Right ventricle myocardium superior (tissue), 1 donor: ENCODE measurements at places on chromosomes 16 and 17.

- DNase-seq, result no peak
These were observed 1.5 kb upstream of the CARD14 start for GRCh38 chr17:80168371-80168770.

GRCh38 chr17:27240086-27240801 lies 53.7 kb upstream of the WSB1 start:
- DNase-seq, result no peak

GRCh38 chr17:63997341-63998048 lies 656 bp upstream of the PRR29 start:
- peak; percentile 40 for DNase-seq

GRCh38 chr16:52254746-52255145 lies 292.2 kb downstream of the TOX3 start:
- DNase-seq, result no peak

DNA sequence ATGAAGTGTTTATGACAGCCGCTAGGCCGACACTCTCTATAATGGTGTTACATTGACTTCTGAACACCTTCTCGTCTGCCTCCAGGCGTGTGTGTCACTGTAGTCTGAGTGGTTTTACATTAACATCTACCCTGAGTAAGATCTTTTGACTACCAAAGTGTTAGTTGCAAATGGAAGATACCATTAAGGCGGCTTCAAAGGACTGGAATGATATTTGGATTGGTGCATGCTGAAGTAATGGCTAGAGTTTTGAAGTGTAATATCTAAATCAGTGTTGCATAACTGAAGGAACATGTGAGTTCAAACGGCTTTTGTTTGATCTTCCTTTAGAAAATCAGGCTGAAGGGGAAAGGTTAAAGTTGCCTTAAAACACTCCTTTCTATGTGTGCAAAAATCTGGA lies 52.2 kb downstream of the BCAS3 start:
- no peak for DNase-seq

DNA sequence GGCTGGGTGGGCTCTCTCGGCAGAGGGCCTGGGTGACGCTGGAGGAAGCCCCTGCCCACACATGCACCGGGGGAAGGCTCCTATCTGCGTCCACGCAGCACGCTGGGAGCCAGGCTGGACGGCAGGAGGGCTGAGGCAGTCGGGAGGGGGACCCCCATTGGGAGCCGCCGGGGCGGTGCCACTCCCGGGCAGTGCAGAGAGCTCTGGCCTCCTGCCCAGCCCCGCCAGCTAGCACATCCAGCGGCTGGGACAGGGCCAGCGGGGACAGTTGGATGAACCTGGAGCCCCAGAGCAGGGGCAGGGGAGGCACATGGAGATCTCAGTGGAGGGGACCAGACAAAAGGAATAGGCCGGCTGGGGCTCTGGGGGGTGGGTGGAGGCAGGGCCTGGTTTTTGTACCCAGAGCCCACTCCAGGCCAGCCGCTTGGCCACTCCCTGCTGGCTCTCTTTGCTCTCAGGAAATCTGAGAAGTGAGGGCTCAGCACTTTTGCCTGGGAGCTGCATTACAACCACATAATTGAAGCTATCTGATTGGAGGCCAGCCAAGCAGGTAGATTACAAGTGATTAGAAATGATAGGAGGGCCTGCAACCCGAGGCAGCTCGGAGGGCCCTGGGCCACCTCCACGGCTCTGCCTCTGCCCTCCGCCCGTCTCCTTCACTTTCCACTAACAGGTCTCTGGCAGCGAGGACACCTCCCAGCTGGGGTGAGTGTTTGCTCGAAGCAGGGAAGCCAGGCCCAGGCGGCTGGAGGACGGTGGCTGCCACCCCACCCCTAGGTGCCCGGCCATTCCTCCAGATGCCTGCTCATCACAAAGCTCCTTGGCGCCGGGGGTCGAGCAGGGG lies 40.1 kb downstream of the ENGASE start:
- DNase-seq, result peak; percentile 80

- DNase-seq, result no peak
These were observed 34.3 kb downstream of the CPSF4L start for GRCh38 chr17:73227379-73227778.

DNA sequence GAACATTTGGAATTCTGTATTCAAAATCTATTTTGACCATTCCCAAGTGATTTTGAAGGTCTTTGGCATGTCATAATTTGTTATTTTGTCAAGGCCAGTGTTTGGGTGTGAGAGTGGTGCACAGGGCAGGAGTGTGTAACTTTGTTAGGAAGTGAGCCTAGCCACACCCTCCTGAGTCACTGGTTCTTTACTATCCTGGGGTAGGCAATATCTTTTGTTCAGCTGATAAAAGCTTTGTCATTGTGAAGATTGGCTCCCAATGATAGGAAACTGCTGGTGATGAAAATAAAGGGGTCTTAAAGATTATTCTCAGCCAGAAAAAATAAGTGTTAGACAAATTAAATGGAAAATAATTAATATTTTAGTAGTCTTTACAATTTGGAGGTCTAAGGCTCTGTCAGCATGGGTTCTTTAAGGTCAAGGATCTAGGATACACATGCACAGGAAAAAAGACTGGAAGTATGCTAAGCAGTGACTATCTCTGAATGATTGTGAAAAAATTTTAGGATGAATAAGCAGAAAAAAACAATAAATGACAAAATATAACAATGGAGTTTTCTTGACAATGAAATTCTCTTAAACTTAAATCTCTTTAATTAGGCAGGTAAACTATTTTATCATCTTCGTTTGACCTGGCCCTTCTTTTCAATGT lies 5.1 kb downstream of the UBN1 start:
- no peak for DNase-seq

- no peak for DNase-seq
These were observed 119.2 kb upstream of the NETO2 start for GRCh38 chr16:47262938-47263337.

DNA sequence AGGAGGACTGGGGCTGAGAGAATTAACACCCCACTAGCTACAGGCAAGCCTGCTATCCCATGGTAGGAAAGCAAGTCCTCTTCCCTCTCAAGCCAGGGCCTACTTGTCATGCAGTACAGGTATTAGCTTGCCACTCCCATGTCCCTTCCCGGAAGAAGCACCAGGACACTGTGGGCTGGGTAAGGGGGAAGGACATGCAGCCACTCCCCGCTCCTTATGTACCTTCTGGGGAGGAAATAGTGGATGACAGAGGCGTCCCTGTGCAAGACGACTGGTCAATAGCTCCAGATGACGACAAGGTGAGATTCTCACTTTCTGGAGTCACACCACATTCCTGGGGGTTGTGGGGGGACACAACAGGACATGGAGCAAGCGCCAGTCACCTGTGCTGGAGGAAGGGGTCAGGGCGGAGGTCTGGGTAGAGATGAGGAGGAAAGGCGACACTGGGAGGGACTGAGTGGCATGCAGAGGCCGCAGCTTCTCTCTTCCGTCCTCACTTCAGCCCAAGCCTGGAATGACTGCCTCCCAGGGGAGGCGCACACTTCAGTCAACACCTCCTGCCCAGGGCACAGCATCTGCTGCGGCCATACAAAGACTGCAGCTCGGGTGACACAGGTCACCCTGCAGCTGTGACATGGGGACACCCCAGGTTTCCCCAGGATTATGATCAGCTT lies 15.1 kb upstream of the FOXJ1 start:
- DNase-seq, result no peak

DNA sequence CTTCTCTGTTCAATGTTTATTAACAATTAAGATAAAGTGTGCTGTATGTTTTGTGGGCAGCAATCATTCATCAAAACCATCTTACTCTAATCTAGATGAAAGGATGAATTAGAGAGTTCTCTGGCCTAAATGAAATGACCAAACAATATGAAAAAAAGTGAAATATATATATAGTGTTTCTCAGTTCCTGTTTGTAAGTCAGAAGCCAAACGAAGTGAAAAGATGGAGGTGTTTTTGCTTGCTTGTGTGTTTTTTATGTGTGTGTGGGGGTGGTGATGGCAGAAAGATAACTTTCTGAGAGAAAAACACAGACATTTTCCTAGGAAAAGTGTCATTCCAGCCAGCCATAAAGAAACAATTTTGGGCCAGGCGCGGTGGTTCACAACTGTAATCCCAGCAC lies 138.6 kb downstream of the CDH8 start:
- DNase-seq, result no peak

GRCh38 chr16:82460766-82461165 lies 166.0 kb upstream of the CDH13 start:
- DNase-seq, result no peak

GRCh38 chr17:40536295-40537171 lies 28.7 kb downstream of the CCR7 start:
- peak; percentile 69 for DNase-seq

GRCh38 chr17:49596613-49597244 lies 21.1 kb downstream of the NXPH3 start:
- DNase-seq, result no peak

GRCh38 chr17:80352991-80353665 lies 61.8 kb upstream of the ENDOV start:
- no peak for DNase-seq

GRCh38 chr17:38444151-38444550 lies 15.9 kb downstream of the ARHGAP23 start:
- peak; percentile 84 for DNase-seq

- DNase-seq, result no peak
These were observed 3.4 kb upstream of the NSRP1 start for GRCh38 chr17:30113213-30113612.

DNA sequence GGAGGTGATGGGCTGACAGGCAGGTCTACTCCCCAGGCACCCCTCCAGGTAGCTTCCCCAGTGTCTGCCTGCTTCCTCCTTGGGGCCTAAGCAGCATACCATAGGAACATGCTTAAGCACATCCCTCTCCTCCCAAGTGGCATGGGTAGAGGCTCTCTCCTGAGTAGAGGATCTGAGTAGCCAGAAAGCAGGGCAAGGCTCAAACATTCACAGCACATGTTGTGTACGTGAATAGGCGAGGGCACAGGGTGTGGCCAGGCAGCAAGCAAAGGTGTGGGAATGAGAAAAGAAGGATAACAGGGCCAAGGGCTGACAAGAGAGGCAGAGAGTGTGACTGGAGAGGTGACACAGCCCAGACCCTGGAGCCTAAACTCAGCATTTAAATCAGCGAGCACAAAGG lies 29.7 kb upstream of the GFOD2 start:
- DNase-seq, result no peak

DNA sequence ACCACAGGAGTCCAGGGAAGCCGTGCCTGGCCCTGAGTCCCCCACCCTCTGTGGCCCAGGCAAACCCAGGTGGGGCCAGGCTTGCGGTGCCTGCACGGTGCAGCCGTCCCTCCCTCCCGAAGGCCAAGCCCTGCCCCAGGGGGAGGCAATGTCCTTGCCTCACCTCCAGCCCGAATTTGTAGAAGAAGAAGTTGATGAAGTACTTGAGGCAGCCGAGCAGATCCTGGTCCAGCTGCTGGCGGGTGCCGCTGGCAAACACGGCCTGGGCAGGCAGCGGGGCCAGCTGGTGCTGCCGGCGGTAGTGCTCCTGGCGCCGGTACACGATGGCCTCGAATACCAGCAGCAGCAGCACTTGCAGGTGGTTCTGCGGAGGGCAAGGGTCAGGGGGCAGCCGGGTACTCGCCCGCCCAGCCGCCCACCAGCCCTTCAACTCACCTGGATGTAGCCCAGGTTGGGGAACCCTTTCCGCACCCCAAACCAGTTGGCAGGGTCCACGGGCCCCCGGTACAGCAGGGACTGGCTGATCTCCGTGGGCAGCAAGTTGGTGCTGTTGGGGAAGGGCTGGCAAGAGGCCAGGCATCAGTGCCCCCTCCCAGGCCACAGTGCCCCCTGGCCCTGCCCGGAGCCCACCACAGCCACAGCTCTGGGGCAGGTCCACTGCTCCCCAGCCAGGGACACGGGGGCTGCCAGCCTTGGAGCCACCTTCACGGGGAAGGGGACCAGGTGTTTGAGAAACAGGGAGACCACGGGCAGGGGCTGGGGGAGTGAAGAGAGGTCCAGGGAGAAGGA lies 26.1 kb downstream of the CTU2 start:
- DNase-seq, result no peak

- peak; percentile 92 for DNase-seq
These were observed 878 bp downstream of the HEXIM1 start for GRCh38 chr17:45149037-45149668.

DNA sequence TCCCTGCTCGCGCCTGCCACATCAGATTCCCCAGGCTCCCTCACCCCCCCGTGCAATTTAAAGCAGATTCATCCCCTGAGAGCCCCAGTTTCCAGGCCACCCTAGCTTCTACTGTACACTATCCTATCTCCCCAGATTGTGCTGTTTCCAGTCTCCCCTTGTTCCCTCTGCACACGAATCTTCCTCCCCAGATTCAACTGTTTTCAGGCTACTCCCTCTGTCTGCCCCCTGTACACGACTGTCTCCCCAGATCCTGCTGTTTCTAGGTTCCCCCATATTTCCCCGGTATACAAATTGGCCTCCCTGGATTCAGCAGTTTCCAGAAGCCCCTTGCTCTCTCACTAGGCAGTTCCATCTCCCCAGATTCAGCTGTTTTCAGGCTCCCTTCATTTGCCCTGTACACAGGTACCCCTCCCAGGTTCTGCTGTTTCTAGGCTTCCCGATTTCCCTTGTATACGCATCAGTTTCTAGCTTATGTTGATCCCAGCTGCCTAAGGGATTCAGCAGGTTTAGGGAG lies 22.9 kb downstream of the COPZ2 start:
- DNase-seq, result no peak
